HepG2 (cell line): ENCODE measurements at places on chromosomes 1 and 21.

DNA sequence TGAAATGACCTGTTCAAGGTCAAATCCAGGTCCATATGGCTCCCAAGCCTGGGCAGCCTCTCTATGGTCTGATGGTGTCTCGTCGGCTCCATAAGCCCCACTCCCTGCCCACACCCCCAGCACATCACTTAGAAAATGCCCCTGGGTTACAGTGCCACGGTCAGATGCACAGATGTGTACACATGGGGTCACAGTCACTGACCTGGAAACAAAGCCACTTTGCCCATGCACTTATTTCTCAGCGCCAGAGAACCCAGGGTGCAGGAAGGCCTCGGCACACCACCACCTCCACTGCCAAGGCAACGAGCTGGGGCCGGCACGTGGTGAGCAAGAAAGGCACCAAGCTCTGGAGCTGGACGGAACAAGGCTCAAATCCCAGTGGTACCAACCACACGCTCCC, 24.7 kb downstream of the IFFO2 start:
- DNase-seq, result no peak
- H3K4me3 ChIP-seq, result no peak overlapping the region
- no peaks in the 10 kb centered on the region for H3K36me3 ChIP-seq
- H3K4me1 ChIP-seq, result peaks cover 25% of the 10 kb centered on the region
- no peak overlapping the region for H3K27ac ChIP-seq

- no peak overlapping the region for H3K27ac ChIP-seq
- no peaks in the 10 kb centered on the region for H3K27me3 ChIP-seq
- DNase-seq, result no peak
- H3K36me3 ChIP-seq, result peaks cover 5% of the 10 kb centered on the region
- H3K4me1 ChIP-seq, result peaks cover 26% of the 10 kb centered on the region
Measured at GRCh38 chr1:5928714-5929400, 63.4 kb downstream of the NPHP4 start.

GRCh38 chr1:185716095-185716494, 18.1 kb upstream of the HMCN1 start:
- no peak overlapping the region for H3K4me3 ChIP-seq
- no peak overlapping the region for H3K27ac ChIP-seq
- no peak for DNase-seq
- H3K4me1 ChIP-seq, result no peaks in the 10 kb centered on the region
- no peaks in the 10 kb centered on the region for H3K27me3 ChIP-seq

- H3K4me1 ChIP-seq, result no peaks in the 10 kb centered on the region
- no peak overlapping the region for H3K27ac ChIP-seq
- H3K36me3 ChIP-seq, result no peaks in the 10 kb centered on the region
- peaks cover 12% of the 10 kb centered on the region for H3K27me3 ChIP-seq
- no peak overlapping the region for H3K4me3 ChIP-seq
- no peak for DNase-seq
Measured at GRCh38 chr1:201283836-201284553, 689 bp downstream of the PKP1 start.

GRCh38 chr1:81144240-81144825, 656.4 kb upstream of the ADGRL2 start:
- H3K36me3 ChIP-seq, result no peaks in the 10 kb centered on the region
- no peak overlapping the region for H3K4me3 ChIP-seq
- DNase-seq, result no peak

DNA sequence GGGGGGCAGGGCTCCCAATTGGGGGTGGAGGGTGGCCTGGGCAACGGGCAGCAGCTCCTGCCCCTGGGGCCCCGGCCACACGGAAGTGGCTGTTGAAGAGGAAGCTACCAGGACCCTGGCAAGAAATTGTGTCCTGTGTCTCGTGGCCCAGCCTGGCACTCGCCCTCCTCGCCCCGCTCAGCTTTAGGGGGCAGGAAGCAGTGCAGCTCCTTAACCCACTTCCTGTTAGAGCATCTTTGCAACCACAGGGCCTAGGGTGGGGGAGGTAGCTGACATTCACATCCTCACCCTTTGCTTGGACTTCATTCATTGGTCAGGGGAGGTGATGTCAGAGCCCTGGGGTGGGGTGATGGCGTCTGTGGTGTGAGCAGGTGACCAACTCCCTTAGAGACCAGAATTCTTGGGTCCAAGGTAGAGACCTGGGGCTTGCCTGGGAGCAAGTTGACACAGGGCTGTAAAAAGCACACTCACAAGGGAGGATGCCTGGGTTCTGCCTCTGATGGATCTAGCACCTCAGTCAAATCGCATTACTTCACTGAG, at the start of gene ARHGAP30:
Gene ARHGAP30 (minus strand): TSS at position 161 of the 540 bp plus-strand sequence. CDS start 267 bp downstream, outside the sequence.
- H3K27ac ChIP-seq, result no peak within 1 kb of the TSS
- H3K4me3 ChIP-seq, result no peak within 1 kb of the TSS
- DNase-seq, result no peak
- peaks cover 31% of the 10 kb centered on the region for H3K4me1 ChIP-seq
- H3K36me3 ChIP-seq, result no peaks in the 10 kb centered on the region

DNA sequence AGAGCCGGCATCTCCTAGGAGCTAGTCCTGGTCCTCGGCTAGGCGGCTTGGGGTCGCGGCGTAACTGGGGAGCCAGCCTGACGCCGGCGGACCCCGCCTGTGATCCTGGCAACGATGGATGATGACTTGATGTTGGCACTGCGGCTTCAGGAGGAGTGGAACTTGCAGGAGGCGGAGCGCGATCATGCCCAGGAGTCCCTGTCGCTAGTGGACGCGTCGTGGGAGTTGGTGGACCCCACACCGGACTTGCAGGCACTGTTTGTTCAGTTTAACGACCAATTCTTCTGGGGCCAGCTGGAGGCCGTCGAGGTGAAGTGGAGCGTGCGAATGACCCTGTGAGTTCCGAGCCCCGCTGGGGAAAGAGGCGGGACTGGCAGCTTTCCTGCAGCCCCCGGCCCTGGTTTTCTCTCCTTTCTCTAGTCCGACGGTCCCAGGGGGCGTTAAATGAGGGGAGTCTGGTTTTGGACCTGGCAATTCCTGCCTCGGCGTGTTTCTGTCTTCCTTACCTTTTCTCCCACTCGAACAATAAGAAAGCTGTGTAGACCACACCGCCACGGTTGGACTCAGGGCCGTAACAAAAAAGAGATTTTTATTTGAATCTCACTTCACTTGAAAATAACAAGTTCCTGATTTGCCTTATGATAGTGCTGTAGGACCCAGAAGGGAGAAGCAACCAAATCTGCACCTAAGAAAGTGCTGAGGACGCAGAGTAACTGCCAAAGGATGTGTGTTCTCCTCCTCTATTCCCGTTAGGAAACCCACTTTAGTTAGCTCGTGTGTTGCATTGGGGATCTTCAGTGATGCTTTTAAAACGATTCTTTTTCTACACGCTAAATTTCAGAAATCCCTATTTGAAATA, at the start of gene SPRTN:
Gene SPRTN (plus strand): TSS at position 24 of the 859 bp plus-strand sequence. CDS start 91 bp downstream, at position 115.
- H3K36me3 ChIP-seq, result peaks cover 2% of the 10 kb centered on the region; the same call in 1 of the 2 replicates
- peaks cover 34% of the 10 kb centered on the region for H3K4me1 ChIP-seq
- no peaks in the 10 kb centered on the region; the same call in 2 of the 3 replicates for H3K27me3 ChIP-seq
- DNase-seq, result no peak
- peak within 1 kb of the TSS; percentile 89 for H3K27ac ChIP-seq
- peak within 1 kb of the TSS; percentile 88 for H3K4me3 ChIP-seq

DNA sequence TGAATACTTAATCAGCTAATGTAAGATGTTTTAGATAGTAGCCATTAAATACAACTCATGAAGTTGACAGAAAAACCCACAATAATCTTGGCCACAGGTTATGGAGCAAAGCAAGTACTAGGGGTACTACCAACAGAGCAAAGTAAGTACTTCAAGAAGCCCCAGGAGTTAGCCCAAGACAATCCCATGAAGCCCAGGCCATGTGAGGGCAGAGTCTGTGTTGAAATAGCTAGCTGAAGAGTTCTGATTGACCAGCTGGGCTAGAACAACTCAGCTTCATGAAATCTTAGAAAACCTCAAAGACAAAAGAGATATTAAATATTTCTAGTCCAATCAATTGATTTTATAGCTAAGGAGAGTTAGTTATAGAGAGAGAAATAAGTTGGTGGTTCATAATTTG, 212.9 kb upstream of the HOOK1 start:
- H3K27me3 ChIP-seq, result no peaks in the 10 kb centered on the region
- no peak for DNase-seq
- H3K36me3 ChIP-seq, result no peaks in the 10 kb centered on the region
- no peaks in the 10 kb centered on the region for H3K4me1 ChIP-seq

GRCh38 chr1:101295209-101295608, 58.4 kb downstream of the S1PR1 start:
- H3K27ac ChIP-seq, result no peak overlapping the region
- DNase-seq, result no peak
- no peaks in the 10 kb centered on the region for H3K36me3 ChIP-seq
- H3K4me3 ChIP-seq, result no peak overlapping the region

DNA sequence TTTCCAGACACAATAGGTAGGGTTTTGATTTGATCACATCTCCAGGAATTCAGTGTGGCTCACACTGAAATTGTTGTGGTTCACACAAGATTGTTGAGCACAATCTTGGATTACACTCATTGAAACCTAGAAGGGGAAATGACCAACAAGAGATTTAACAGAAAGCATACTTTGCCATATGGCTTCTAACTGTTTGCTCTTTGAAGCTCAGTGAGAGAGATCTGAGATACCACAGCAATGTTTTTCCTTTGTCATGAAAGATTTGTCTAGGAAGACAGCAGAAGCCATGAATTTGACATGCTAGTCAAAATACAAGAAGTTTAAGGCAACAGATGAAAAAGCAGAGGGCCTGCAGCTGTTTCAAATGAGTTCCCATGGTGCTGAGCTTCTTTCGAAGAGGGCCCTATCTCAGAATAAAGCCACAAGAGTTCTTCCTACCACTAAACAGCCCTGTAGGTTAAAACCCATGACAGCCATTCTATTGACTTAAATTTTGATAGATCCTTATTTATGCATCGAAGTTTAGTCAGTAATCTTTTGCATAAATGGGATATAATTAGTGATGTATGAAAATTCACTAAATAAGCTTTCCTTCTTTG, 650.4 kb downstream of the LTN1 start:
- H3K27ac ChIP-seq, result no peak overlapping the region
- no peaks in the 10 kb centered on the region for H3K4me1 ChIP-seq
- DNase-seq, result no peak
- H3K4me3 ChIP-seq, result no peak overlapping the region

DNA sequence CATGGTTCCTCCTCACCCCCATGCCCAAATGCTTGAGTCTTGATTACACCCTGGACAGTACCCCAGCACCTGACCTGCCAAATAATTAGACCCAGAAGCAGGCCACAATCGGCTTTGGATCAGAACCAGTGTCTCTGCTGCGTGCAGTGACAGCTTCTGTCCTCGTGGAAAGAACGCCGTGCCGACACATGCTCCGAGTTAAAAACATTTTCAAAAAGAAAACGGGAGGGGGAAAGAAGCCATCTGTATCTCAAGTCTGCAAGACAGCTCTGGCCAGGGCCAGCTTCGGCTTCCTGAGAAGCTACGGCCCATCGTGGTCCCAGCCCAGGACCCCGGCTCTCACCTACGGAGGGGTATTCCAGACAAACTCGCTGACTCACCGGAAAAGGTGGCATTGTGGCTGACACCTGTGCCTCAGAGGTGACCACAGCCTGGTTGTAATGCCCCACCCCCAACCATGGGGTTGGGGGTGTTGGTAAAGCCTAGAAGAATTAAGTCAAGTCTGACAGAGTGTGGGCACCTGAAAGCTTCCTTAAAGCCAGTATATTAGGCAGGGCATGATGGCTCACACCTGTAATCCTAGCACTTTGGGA, 25.8 kb downstream of the SSBP3 start:
- H3K36me3 ChIP-seq, result peaks cover 3% of the 10 kb centered on the region; the same call in 2 of the 3 replicates
- peaks cover 53% of the 10 kb centered on the region for H3K4me1 ChIP-seq
- DNase-seq, result no peak
- no peaks in the 10 kb centered on the region for H3K27me3 ChIP-seq
- H3K27ac ChIP-seq, result no peak overlapping the region
- H3K4me3 ChIP-seq, result no peak overlapping the region

DNA sequence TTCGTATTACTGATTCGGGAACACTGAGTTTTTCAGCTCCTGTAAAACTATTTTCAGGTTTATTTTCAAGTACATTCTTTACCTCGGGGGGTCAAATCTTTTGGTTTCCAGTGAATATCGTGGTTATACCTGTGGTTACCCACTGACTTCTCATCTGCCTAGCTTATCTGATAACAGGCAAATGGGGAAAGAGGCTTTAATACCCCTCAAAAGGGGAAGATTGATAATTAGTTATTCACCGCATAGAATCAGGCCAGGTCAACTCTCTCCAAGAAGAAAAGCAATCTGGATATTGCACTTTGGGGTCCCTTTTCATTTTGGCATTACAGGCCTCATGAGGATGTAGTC, 23.0 kb downstream of the RUNX1 start:
- H3K27ac ChIP-seq, result peak overlapping the region; percentile 73
- no peaks in the 10 kb centered on the region for H3K36me3 ChIP-seq
- H3K27me3 ChIP-seq, result no peaks in the 10 kb centered on the region
- no peak for DNase-seq
- peaks cover 78% of the 10 kb centered on the region for H3K4me1 ChIP-seq

DNA sequence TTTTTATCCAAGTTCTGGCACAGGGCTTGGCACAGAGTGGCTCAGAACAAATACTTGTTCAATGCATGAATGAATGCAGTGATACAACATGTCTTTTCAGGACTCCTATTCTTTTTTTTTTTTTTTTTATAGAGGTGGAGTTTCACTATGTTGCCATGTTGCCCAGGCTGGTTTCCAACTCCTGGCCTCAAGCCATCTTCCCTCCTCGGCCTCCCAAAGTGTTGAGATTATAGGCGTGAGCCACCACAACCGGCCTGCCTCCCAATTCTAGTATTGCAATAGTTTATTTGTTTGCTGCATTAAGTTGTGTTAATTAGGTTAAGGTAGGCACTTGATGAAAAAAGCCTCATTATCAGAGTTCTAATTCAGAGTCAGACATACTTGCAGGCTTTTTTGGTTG, 17.9 kb downstream of the UBE4B start:
- DNase-seq, result no peak
- H3K36me3 ChIP-seq, result 0 out of 3 replicates have a peak, but pooled peaks cover 16% of the 10 kb centered on the region
- peaks cover 26% of the 10 kb centered on the region for H3K4me1 ChIP-seq
- no peaks in the 10 kb centered on the region for H3K27me3 ChIP-seq
- H3K27ac ChIP-seq, result no peak overlapping the region

DNA sequence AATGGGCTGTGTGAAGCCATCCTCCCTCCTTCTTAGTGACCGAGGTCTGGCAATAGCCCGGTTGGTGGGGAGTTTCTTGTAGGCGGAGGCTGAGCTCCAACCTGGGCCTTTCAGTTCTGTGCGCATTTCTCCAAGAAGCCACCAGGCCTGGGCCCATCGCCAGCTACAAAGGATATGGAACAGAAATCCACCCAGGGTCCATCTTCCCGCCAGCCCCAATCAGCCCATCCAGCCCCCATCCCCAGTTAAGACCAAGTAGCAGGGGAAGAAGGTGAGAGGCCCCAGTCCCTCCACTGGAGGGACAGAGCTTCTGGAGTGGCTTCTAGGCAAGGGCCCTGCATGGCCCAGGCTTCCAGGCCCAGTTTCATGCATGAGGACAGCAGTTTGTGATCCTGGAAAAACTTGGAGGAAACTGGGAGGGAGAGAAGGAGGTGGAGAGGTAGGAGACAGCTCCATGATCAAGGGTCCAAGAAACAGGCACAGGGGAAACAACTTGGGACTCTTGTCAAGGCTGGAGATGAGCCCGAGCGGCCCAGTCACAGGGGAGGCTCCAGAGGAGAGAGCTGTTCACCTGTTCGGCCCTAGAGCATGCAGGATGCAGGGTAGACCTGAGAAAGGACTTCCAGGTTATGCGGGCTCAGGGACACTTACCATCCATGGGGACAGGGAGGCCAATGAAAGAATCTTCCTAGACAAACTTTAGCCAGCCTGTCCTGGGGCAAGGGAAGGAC, 261.2 kb downstream of the PTPRU start:
- no peaks in the 10 kb centered on the region for H3K4me1 ChIP-seq
- H3K4me3 ChIP-seq, result no peak overlapping the region
- DNase-seq, result no peak

- peaks cover 72% of the 10 kb centered on the region for H3K36me3 ChIP-seq
- no peak overlapping the region for H3K4me3 ChIP-seq
- no peaks in the 10 kb centered on the region for H3K27me3 ChIP-seq
- peak overlapping the region; percentile 94 for H3K27ac ChIP-seq
- no peak for DNase-seq
Measured at GRCh38 chr1:11839727-11840705, 7.6 kb downstream of the NPPA start.
